ENCODE measurements at places on chromosomes 5 and 9.

GRCh38 chr5:109191153-109191558 lies 218.6 kb downstream of the PJA2 start:
- no peak for DNase-seq

DNA sequence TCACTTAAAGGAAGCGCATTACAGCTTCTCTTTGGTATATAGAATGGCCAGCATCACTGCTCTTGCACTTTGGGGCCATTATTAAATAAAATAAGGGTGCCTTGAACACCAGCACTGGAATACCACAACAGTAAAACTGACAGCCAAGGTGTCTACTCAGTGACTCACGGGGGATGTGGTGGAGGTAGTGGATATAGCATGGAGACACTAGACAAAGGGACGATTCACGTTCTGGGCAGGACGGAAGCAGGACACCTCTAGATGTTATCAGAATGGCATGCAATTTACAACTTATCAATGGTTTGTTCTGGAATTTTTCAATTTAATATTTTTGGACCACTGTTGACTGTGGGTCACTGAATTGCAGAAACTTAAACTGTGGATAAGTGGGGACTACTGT lies 32.9 kb upstream of the PDE8B start:
- no peak for DNase-seq

DNA sequence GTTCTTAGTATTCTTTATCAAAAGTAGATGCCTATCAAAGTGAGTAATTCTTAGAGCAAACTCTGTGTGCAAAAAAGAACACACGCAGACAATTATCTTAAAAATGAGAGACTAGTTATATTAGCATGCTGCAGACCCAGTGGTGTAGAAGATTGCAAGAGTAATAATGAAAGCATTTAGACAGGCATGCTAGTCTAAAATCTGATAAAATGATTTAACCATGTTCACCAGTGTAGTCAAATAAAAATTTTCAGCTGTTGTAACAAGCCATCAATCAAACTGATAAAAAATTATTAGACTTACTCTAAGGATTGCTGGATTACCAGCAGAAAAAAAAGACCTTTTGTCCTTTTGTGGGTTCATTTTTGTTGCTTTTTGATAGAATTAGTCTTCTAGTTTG lies 241.9 kb upstream of the TLE4 start:
- DNase-seq = no peak

DNA sequence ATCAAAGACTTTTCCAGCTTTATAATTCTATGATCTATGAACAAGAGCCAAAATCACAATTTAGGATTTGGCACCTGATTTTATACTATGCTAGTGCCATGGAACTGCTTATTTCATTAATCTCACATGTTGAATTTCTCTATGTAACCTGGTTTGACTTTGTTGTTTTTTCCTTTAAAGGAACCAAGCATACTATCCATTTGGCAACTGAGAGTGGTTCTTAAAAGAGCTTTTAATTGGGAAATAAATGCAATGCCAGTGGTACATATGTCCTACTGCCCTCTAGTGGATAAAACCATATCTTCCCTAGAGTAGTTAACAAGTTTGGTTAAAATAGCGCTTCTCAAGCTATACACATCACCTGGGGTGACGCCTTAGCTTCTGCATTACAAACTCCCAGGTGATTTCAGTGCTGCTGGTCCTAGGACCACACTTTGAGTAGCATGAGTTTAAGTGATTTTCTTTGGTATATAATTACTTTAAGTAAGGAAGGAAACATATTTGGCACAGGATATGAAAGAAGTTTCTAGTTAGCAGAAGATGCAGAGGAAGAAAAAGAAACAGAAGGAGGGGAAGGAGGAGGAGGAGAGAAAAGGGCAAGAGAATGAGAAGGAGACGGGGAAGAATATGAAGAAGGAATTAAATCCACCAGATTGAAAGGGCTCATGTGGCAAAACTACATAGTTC lies 56.8 kb downstream of the FGF10 start:
- no peak for DNase-seq

DNA sequence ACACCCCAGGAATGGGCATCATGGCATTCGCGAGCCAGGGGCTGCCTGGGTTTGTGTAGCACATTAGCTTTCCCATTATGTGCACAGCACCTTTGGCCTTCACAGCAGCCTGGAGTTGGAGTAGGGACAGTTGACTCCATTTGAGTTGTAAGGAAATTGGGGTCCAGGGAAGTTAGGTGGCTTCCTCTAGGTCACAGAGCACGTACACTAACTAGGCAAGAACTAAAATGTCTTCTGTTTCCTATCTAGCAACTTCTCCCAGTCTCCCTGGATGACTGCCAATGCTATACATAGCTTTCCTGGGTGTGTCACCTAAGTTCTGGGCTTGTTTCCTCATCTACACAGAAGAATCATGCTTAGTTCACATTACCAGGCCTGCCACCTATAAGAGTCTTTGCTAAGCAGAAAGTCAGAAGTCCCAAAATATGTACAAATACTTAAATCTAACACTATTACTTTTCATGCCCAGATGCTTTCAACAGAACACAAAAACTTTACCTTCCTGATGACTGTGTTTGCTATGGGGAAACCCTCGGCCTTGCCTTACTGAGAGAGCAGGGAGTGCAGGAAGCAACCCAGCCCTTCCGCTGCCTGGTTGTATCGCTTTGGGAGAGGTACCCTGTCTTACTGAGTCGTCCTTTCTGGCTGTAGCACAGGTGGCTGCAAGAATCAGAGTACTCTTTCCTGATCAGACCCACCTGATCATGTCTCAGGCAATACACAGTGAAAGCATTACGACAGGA lies 12.0 kb downstream of the MACROH2A1 start:
- no peak for DNase-seq

GRCh38 chr5:124453221-124454051 lies 293.0 kb downstream of the ZNF608 start:
- no peak for DNase-seq

DNA sequence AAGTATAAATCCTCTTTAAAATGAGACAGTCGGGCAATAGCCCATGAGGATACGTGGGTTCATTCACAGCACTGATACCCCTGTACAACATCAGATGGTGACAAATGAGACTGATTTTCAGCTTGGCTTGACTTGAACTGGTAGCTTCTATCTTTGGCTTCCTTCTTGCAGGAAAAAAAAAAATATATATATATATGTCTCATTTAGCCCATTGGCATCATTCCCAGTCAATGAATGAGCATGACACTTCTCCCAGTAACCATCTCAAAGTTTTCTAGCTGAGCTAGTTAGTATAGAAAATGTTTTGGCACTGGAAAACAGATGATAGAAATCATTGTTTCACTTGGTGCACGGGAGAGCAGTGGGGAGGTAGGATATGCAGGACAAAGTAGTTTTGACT lies 222.5 kb upstream of the TAS2R1 start:
- DNase-seq = no peak

DNA sequence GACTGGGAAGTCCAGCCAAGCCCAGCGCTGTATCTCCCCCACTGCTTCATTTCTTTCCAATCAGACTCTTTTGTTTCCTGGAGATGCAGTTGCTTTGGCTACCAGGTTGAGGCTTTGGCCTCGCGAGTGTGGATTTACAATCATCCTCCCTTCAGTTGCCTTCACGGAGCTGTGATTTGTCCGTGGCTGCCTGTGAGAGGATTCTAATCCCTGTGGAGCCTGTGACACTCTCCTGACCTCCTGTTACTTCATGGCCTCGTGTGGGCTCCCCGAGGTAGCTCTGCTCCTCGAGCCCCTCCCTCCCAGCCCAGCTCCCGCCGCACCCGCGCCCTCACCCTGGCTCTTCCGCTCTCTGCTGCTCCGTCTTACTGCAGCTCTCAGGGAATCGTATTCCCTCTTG lies 107.2 kb upstream of the STC2 start:
- no peak for DNase-seq

- DNase-seq = no peak
These were observed 68.0 kb downstream of the ZNF608 start for GRCh38 chr5:124678468-124678867.

- DNase-seq = no peak
These were observed 1.5 kb downstream of the SH3GLB2 start for GRCh38 chr9:129026442-129027223.

DNA sequence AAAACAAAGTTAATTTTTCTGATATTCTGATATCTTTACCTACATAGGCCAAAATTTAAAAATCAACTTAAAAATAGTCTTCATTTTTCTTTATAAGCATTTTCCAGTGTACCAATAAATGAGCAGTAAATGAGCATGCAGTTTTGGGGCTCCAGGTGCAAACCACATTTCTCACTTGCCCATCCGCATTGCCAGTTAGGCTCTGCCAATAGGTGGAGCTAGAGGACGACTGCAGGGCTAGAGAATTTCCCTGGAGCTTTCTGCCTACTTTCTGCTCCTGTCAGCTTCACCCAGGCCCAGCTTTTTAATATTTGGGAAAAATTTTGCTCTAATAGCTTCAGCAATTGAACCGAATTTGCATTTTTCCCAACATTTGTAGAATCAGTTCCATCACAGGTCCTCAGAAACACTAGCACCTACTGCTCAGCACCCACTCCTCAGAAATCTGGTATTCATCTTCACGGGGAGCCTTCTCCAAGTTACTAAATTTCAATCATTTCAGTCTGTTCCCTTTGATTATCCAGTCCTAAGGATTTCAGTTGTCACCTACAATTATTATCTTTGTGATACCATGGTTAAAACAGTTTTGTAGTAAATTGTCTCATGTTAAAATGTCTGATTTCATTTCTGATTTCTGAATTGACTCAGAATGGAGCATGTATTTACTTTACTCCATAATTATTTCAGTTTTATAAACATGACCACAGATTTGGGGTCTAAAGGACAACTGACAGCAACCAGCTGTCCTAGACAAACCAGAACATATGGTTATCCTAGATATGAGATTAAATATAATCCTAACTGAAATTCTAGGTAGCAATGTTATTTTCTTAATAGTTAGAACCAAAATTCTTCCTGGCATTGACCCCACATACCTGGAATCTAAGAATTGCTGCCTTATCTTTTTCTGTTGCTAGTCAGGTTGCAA lies 104.6 kb upstream of the FAM174A start:
- DNase-seq = no peak

Data from stimulated activated CD8-positive, alpha-beta memory T cell treated with anti-CD3 and anti-CD28 coated beads, Interleukin-4, amount 100 ng/mL, for 1 hour (primary cell).